Mammary microvascular endothelial cell (primary cell): ENCODE measurements at places on chromosomes 4 and X. TPM values are rescaled to one million over a fixed set of nuclear protein-coding genes. Genes with fewer than 3 reads are reported as not detected.

Gene HAND2
- total RNA-seq = not detected in 2 replicates

Gene ASMT
- total RNA-seq = not detected in 2 replicates

Gene LRBA
- 24.3 and 25.8 TPM in 2 replicates for total RNA-seq

Gene PRICKLE3
- 7.3 and 15.9 TPM in 2 replicates for total RNA-seq

Gene WDR19
- total RNA-seq = 11.5 and 16.0 TPM in 2 replicates

Gene ZFYVE28
- 5.3 and 8.6 TPM in 2 replicates for total RNA-seq

Gene TBX22
- total RNA-seq = not detected in 2 replicates

Gene ITGB1BP2
- total RNA-seq = 0.20 and 1.00 TPM in 2 replicates

Gene PAGE1
- total RNA-seq = not detected in 2 replicates

Gene STATH
- total RNA-seq = not detected in 2 replicates

Gene PAGE3
- not detected in 2 replicates for total RNA-seq

Gene ZNF157
- not detected in 2 replicates for total RNA-seq

Gene PALLD
- total RNA-seq = 9.7 and 11.1 TPM in 2 replicates
